ENCODE measurements at places on chromosomes 2 and 18.

DNA sequence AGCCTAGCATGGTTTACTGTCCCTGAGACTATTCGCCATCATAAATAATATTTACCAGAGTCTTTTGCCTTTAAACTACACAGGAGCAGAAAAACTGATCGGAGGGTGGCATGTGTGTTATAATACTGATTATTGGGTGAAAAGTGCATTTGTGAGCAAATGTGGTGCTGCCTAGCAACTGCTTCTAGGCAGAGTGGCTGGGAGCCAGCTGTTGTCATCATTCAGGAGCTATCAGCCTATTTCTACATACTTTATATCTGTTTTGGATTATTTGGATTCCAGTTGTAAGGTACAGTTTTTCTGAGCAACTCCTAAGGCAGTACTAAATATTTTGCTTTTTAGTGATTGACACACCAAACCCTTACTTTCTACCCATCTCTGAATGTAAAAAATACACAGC is 75.0 kb upstream of the MSTN start:
- peak; percentile 24 for DNase-seq

DNA sequence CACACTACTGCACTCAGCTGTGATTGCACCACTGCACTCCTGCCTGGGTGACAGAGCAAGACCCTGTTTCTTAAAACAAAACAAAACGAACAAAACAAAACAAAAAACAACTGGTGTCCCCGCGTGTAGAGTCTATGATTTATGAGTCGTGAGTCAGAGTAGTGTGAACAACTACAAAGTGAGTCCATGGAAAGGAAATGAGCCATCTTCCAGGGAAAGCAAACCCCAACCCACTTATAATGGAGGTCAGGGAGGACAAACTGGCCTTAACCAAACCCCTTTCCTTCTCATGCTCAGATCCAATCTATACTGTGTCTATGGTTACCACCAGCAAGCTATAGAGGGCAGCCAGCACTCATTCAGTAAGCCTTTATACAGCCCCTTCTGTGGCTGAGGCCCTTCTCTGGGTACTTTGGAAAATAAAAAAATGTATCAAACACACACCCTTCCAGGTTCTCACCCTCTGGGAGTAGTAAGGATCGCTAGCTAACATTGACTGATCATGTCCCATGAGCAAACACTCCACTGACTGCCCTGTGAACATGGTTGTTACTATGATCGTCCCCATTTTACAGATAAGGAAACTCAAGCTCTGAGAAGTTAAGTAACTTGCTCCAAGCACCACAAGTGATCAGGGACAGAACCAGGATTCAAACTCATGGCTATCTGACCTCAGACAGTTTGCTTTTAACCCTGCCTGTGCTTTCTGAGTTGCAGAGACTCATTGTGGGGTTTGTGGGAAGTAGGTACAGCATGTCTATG is 24.7 kb upstream of the COLEC12 start:
- peak; percentile 68 for DNase-seq

- no peak for DNase-seq
Measured at GRCh38 chr18:48303883-48304282, 105.3 kb downstream of the ZBTB7C start.

DNA sequence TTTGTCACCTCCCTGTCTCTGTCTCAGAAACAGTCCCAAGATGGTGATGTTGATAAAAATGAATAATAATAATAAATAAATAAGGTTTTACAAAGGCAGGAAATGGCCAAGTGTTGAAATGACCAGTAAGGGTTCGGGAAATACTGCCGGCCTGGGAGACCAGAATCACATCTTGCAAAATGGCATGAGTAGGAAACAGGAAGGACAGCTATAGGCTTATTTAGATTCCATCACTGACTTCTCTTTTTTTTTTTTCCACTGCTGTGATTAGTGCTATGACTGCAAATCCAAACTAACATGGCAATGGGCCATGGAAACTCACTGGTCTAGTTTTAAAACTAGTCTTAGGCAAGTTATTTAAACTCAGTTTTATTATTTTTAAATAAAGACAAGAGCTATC is 60.6 kb downstream of the SCN1A start:
- no peak for DNase-seq

DNA sequence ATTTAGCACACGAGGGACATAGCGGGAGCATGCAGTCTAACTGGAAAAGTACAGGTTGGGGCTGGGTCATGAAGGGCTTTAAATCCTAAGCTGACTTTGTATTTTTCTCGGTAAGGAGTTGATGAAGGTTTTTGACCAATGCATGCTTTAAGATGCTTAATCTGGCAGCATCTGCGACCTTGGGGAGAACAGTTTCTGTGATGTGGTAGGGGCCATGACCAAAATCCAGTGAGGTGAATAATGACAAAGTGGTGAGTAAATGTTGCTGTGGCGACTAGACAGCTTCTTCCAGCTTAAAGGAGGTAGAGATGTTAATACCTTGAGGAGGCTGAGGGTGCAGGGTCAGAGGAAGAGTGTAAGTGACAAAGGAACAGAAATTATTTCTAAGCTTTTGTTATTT is 174.6 kb upstream of the ALPP start:
- DNase-seq: no peak

DNA sequence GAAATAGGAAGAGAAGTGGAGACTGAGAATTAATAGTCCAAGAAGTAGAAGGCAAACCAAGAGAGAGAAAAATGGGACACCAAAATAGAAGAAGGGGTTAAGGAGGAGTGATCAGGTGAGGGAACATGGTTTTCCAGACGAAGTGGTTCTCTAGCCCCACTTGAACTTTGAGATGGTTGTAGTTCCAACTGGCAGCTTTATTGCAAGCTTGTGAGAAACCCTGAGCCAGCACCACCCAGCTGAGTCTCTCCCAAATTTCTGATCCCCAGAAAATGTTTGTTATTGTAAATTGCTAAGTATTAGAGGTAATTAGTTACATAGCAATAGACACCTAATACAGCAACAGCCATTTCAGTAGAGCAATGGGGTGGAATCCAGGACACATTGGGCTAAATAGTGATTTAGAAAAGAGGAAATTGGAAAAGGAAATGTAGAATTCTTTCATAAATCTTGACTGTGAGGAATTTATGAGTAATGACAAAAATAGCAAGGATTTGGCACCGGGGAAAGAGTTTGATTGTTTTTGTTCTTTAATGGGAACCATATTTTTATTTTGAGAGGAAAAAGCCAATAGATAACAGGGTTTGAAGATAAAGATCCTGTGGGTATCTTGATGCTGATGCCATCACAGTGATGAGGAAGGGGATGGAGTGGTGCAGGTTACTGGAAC is 62.1 kb upstream of the XDH start:
- DNase-seq: peak; percentile 28

DNA sequence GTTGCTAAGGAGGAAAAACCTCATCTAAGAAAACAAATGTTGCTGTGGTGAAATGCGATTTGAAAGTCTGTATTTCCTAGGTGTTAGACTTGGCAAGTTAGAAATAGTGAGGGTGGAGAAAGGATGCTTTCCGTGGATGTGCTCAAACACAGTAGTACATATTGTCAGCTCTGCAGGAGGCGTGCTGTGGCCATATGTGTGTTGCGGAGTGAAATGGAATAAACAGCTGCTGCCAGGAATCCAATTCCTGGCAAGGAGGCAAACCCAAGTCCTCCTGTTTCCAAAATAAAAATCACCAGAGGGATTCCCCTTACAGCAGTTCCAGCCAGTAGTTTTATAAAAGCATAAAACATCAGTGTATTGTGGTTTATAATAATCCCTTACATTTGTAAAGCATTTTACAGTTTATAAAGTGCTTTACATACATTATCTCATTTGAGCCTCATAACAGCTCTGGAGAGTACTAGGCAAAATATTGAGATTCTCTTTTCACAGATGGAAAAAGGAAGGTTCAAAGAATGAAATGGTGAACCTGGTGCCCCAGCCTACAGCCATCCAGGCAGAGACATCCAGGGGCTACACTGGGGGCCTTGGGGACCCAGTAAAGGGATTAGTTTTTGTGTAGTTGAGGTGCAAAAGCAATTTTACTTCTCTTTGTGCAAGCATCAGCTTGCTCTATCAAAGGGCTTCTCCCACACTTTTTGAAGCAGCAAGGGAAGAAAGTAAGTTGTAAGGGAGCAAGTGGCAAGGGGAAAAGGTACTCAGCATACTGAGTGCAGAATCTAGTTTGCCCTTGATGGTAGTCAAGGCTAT is 206.0 kb downstream of the AGPS start:
- peak; percentile 52 for DNase-seq

DNA sequence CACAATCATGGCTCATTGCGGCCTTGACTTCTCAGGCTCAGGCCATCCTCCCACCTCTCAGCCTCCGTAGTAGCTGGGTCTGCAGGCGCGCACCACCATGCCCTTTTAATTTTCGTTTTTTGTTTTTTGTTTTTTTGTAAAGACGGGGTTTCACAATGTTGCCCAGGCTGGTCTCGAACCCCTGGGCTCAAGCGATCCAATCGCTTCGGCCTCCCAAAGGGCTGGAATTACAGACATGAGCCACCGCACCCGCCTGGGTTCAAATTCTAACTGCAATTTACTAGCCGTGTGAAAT is 12.3 kb upstream of the DCTN1 start:
- DNase-seq: no peak

GRCh38 chr18:6476880-6477279 is 62.2 kb upstream of the L3MBTL4 start:
- DNase-seq: no peak

DNA sequence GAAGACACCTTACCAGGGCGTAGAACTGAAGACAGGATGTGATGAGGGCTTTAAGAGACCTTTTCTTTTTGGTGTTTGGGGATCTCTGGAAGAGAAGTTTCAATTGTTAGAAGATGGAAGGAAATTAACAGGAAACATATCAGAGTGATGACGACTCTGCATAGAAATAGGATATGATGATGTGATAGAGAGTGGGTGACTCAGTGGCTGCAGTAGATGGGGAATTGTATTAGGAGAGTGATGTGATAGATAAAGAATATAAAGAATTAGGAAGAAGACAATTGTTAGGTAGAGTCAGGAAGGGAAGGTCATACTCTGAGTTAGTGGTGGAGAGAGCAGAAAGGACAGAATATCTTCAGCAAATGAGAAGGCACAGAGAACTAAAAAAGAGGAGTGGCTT is 593.9 kb downstream of the NYAP2 start:
- no peak for DNase-seq

DNA sequence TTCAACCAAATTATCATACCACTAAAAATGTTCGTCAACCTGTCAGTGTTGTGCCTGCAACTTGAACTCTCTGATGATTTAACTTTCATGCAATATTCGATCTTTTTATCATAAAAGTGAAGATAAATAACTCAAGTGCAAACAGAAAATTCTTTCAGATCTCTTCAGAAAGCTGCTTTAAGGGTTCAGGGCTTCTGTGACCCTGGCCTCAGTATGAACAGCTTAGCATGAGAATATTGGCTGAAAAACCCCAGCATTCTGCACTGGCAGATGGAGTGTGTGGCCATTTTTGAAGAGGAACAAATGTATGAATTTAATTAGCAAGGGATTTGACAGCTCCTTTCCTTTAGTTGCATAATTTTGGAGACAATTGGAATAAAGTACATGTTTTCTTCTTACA is 851.4 kb upstream of the SOX11 start:
- DNase-seq: no peak

DNA sequence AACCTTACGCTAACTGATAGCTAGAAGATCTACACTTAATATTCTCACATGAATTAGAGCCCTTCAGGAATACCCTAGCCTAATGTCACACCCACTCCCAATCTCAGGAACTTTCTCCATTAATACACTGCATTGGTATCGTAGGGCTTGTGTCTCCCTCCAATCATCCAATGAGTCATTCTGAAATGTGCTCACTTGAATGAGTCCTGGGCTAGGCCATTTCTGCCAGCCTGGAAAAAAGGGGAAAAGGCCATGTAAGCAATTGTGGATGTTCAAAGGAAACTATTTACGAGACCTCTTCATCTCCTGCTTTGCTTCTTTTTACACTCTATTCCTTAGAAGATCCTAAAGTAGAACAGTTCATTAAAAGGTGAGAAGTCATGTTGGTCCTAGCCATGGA is 18.8 kb downstream of the ZEB2 start:
- no peak for DNase-seq

- DNase-seq: no peak
Measured at GRCh38 chr2:224325941-224326340, 76.0 kb downstream of the FAM124B start.

DNA sequence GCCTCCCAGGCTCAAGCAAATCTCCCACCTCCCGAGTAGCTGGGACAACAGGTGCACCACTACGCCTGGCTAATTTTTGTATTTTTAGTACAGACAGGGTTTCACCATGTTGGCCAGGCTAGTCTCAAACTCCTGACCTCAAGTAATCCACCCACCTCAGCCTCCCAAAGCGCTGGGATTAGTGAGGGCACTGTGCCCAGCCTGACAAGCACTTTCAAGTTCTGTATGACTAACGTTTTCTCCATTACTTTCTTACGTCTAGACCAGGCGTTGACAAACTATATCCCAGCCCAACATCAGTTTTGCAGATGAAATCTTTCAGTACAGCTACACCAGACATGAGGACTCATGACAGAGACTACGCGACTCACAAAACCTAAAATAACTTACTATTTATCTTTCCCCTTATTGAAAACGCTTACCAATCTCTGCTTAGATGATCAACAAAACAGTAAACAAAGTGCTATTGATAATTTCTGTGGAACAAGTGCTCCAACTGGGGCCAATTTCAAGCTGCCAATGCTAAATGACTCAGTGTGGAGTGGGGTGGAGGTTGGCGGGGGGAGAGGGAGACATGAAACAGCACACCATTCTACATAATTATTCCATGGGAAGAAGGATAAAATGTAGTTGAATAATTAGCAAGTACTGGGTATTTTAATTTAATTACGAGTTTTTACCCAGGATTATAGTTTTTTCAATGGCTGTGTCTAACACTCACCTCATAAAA is 59.1 kb downstream of the SAP130 start:
- no peak for DNase-seq

DNA sequence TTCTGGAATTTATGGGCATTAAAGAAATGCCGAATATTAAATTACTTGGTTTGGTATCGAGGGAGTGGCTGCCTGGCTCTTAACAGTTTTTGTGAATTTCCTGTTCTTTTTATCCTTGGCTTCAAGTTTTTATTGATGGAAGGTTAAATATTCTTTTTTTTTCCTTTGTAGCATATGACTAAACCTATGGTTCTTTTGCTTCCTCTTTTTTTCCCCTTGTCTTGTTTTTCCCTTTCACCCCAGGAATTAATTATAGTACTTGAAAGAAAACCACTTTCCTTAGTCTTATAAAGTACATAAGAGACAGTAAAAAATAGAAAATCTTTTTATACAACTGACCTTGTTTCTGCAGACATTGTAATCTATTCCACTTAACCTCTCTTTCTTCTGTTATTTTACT is 42.4 kb downstream of the MGAT5 start:
- no peak for DNase-seq

GRCh38 chr2:105853354-105854088 is 108.8 kb downstream of the NCK2 start:
- DNase-seq: no peak

- peak; percentile 43 for DNase-seq
Measured at GRCh38 chr2:10204326-10205161, 82.0 kb downstream of the RRM2 start.

Data from AG08395 (cell line).